ENCODE measurements at places on chromosomes 4 and X.

DNA sequence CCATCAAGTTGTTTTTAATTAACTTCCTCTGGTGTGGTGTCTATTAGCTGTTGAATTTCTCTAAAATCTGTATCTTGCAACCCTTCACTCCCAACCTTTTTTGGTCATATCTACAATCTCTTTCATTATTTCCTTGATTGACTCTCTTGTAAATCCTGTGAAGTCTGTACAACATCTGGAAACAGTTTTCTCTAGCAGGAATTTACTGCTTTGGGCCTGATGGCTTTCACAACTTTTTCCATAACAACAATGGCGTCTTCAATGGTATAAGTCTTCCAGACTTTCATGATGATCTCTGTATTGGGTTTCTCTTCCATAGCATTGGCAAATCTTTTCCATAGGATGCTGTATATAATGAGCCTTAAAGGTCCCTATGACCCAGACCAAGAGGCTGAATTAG lies 49.0 kb downstream of the TBC1D19 start:
- no peak for DNase-seq

DNA sequence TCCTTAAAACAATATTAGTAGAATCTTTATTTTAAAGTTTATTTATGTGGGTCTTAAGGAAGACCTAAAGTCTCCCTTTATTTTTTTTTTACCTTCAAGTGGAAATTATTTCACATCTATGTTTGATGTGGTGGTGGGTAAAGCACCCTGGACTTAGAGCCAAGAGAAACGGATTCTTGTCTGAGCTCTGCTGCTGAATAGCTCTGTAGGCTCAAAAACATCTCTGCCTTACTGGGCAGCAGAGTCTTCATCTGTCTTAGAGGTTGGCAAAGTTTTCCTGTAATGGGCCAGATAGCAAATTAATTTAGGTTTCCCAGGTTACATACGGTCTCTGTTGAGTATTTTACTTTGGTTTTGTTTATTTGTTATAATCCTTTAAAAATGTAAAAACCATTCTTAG lies 136.5 kb downstream of the CEP135 start:
- no peak for DNase-seq

- no peak for DNase-seq
These were observed 12.7 kb upstream of the GTPBP6 start for GRCh38 chrX:331151-331824.

- DNase-seq: peak; percentile 91
These were observed 146.9 kb upstream of the FGF13 start for GRCh38 chrX:138858438-138858837.

DNA sequence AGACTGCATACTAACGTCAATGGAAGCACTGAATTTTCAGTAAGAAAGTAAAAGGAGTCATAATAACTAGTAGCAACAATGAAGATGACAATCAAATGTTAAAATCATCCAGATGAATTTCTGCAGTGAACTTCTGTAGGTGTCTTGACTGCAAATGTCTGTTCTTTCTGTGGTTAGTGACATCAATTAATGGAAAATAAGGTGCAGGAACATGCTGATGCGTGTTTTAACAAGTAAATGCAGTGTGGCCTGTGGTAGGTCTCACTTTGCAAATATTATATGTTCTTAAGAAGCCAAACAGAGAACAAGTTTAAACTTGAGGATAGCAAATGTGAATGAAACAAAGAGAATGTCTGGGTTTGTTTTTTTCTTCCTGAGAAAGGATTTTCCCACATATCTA lies 2.6 kb upstream of the DTHD1 start:
- DNase-seq: no peak

DNA sequence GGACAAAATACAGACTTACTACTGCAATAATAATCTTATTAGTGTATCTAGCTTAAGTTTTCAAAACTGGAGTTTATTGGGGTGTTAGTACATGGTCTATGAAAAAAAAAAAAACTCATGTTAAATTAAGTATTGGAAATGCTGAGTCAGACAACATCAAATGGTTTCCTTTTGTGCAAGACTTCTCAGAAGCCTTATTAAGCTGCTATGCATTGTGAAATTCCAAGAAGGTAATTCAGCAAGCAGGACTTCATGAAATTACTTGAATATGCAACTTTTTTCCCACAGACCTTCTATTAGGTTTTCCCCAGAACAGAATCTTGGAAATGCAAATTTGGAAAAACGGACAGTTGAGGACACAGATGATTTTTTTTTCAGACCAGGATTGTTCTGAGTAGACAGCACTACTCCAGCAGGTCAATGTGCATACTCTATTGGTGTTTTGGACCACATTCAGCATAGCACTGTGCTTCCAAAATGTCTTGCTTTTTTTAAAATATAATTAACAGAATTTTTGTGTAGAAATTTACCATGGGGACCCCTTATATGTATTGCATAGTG lies 568.8 kb upstream of the TENM3 start:
- DNase-seq: peak; percentile 78

DNA sequence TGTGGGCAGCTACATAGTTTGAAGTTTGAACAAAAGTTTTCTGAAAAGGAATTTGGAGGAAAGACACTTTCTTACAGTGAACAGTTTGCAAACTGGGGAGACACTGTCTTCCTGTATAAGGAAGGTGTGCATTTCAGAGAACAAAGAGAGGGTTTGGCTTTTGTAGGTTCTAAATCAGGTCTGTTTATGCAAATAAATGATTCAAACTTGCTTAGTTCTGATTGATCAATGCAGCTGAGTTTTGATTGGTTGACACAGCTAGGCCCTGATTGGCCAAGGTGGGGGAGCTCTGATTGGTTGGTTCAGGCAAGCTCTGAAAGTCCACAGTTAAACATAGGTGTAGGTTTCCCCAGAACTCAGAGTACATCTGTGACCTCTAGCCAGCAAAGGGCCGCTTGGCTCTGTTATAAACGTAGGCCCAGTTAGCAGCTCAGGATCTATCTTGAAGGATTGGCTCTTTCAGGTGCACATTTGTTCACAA lies 63.0 kb upstream of the ENPP6 start:
- no peak for DNase-seq

DNA sequence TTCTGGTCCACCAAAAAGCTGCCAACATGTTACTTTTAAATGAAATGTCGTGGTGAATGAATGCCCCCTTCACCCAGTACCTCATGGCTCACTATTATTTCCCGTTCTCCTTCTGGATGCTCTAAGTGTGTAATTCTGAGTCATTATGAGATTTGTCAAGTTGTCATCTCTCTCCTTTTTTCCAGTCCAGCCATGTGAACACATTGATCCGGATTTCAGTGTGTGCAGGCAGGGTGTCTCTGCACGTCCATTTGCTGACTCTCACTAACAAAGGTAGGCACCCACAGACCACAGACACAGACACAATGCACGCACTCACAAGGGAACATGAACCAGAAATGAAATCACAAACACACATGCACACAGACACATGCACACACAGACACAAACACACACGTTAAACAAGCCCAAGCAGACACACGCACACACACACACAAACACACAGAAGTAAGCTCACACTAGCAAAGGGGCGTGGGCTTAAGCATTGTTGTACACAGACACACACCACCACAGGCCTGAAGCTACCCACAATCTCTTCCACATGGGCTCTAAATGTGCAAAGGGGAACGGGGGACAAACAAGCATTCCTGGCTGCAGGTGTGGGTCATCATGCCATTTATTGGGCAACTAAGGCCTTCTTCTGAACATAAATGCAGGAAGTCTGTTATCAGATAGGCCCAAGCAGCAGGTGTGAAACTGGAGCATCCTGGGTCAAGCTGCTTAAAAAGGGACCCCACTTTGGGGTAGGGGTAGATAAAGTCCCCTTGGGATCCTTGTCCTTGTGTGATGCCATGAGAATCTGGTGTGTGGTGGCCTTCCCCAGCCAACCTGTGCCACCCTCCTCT lies 58.1 kb downstream of the NBDY start:
- DNase-seq: no peak

DNA sequence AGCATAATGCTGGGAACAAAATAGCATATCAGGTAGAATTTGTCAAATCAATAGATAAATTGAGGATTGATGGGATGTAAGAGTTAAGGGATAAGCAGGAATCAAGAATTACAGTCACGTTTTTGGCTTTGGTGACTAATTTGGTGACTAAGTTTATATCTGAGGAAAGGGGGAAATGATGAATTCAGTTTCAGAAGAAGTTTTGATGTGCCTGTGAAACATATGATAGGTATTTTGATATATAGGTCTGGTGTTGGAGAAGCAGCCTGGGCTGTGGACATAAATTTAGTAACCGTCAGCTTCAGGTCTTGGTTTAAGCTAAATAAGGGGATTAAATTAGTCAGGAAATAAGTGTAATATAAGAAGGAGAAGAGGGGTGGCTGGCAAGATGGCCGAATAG lies 79.0 kb upstream of the EDA2R start:
- DNase-seq: no peak

GRCh38 chr4:138111462-138112000 lies 130.6 kb downstream of the SLC7A11 start:
- peak; percentile 63 for DNase-seq
